ENCODE measurements at places on chromosomes 12 and 14. TPM values are rescaled to one million over a fixed set of nuclear protein-coding genes. Genes with fewer than 3 reads are reported as not detected.

GRCh38 chr14:32078858-32079216, 1.7 kb downstream of the ARHGAP5 start:
- no peak for DNase-seq

DNA sequence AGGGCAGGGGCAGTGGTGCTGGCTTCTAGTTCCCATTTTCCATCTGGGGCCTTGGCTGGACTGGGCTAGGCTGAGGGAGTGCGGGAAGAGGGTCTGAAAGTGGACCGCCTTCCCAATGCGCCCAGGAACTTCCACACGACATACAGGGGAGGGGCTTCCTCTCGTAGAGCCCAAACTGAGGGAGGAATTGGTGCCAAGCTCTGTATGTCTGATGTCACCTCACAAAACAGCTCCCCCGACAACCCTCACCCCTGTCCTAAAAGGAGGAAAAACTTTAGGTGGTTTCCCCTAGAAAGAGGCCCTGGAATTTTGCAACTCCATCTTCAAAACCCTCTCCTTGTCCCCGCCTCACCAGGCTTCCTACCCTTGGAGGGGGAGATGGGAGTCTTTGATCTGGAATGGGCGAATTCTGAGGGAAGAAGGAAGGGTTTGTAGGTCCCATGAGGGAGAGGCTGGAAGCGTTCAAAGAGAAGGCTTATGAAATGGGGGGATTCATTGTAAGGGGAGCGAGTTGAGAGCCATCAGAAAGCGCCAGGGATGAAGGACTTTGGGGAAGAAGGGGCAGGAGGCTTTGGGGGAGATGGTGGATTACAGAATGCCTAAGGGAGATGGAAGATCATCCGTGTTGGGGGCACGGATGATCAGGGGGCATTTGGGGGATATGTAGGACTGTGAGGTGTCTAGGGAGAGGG, 844 bp downstream of the GLTP start:
- DNase-seq = no peak

DNA sequence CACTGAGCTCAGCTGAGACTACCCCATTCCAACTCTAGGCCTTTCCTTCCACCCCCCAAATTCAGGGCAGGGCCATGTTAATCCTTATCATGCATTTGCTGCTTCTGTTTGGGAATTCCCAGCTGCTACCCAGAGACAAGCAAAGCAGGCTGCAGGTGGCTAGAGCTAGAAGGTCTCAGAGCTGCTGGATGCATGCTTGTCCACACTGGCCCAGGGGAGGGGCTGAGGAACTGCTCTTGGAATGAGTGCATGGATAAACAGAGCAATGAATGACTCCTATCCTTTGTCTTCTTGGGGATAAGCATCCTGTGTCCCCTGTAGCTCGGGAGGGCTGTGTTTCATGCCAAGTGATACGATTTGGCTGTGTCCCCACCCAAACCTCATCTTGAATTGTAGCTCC, 136.8 kb upstream of the NOS1 start:
- DNase-seq = no peak

DNA sequence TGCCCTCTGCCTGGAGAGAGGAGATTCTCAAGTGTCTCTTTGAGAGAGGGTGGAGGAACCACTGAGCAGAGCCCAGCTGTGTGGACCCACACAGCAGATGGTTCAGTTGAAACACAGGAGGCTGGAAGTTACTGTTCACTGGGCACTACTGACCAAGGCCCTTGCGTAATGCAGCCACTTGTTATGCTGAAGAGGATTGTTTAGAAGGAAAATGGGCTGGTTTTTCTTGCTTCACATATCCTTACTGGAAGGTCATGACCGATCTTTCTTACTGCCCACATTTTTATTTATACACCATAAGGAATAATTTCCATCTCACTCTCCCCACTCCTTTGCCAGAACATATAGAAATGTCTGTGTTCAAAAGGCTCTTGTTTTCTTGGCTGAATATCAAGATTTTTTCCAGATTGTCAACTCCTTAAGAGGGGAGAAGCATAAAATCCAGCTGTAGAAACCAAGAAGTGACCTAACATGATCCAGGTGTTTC, 375.1 kb upstream of the DDHD1 start:
- no peak for DNase-seq

- DNase-seq = no peak
These were observed 79.5 kb downstream of the SLC25A47 start for GRCh38 chr14:100402631-100403030.

DNA sequence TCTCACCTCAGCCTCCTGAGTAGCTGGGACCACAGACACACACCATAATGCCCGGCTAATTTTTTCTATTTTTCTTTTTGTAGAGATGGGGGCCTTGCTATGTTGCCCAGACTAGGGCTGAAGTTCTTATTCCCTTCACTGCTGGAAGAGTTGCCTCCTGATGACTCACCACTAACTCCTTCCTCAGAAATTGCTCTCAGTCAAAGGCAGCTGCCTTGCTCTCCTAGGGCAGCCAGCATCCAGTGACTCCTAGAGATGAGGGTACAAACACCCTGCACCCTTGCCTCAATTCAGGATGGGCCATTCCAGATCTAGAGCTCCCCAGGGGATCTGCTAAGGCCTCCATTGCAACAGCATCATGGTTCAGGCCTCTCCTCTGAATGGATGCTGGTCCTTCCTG, 54.0 kb upstream of the RASSF8 start:
- DNase-seq = no peak

- no peak for DNase-seq
These were observed 192.9 kb downstream of the NUAK1 start for GRCh38 chr12:105945880-105946279.

GRCh38 chr12:132479291-132479690, 10.7 kb upstream of the FBRSL1 start:
- DNase-seq = no peak

The COX6A1 gene
- 321 TPM for total RNA-seq

GRCh38 chr14:31138301-31138700, 69.3 kb downstream of the HECTD1 start:
- DNase-seq = no peak

DNA sequence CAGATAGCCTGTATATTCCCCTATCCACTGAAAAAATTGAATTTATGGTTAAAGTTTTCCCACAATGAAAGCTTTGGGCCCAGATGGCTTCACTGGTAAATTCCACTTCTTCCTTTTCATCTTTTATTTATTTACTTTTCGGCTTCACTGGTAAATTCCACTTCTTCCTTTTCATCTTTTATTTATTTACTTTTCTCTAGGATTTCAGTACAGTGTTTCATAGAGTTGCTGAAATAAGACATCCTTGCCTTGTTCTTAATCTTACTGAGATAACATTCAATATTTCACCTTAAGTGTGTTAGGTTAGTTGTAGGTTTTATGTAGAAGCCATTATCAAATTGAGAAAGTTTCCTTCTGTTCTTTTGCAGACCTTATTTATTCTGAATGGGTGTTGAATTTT, 18.9 kb upstream of the KLRG1 start:
- no peak for DNase-seq

- DNase-seq = peak; percentile 71
These were observed 768 bp downstream of the CEP170B start for GRCh38 chr14:104865631-104866441.

DNA sequence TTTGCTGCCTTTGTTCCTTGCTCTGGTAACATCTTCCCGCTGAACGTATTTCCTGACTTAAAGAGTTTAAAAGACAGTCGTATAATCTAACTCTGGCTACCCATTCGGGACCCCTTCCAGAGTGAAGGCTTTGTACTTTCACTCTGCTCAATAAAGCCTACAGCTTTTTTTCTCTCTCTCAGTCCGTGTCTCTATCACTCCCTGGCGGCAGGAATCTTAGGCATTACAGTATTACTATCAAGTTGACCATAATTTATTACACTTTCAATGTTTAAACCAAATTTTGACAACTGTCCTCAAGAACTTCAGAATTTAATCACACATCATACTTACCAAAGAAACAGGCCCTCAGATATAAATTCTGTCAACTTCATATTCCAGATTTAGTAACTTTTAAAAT, 967.9 kb downstream of the FSCB start:
- no peak for DNase-seq

The LIN7A gene
- total RNA-seq = 7.2 TPM

Measured in ureter (tissue), 1 donor.